ENCODE measurements at places on chromosomes 5 and 9.
A peak's percentile ranks its signal among the peaks of the same experiment; 100 is the strongest.

DNA sequence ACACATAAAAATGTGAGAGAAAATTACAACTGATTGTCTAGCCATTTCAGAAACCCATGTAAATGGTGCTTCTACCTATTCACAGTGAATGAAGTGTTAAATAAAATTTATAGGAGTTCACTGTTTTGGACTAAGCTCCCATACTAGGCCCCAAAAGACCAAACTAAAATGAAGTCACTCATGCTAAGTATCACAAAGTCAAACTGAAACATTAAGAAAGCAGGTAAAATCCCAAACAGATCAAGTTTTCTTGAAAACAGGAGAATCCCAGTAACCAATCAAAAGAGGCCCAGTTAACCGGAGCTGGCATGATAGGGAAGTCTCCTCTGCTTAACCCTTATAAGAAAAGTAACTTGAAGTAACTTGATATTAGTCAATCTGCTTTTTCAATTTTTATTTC, 35.2 kb upstream of the MYOT start:
- no peak for DNase-seq

- DNase-seq: no peak
These were observed 271.4 kb downstream of the ENC1 start for GRCh38 chr5:74369173-74369572.

DNA sequence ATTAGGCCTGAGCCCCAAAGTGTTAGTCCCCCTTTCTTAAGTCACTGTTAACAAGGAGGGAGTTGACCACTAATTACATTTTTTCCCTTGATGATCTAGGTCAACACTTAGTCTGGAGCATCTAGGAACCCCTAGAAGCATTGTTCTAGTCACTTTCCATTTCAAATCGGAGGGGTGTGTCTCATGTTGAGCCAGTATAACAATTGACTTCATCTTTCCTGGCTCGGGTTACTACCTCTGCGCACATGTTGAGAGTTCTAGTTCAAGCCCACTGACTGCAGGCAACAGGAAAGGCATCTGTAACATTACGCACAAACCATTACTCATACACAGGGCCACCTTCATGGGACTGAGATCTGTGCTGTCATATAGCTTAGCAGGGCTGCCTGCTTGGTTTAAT, 164.9 kb downstream of the NTRK2 start:
- peak; percentile 13 for DNase-seq

DNA sequence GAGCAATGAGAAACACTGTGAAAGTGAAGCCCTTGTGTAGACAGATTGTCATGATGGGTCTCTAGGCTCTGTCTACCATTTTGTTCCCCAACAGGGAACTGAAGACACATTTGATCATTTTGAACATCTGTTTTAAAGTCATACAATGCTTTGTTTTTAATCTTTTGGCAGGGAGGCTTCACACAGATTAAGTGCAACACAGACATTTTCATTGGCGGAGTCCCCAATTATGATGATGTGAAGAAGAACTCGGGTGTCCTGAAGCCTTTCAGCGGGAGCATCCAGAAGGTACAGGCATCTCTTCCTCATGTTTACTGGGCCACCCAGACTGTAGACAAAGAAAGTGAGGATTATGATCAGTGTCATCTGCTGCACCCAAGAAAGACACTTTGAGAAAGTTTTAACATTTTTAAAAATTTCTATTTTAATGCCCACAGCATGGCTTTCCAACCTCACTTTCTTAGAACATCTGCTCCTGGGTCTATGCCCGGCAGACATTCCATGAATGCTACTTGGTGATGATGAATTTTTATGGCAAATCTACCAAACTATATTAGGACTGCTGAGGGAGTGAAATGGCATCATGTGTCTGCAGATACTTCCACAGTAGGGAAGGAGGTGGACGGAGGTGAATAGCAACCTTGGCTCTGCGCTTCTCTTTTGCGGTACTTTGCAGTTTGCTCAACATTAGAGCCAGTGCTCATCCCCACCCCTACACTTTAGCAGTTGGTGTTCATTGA, 121.3 kb downstream of the LIFR start:
- no peak for DNase-seq

- DNase-seq: no peak
These were observed 751.7 kb downstream of the TLE1 start for GRCh38 chr9:80937645-80938044.

DNA sequence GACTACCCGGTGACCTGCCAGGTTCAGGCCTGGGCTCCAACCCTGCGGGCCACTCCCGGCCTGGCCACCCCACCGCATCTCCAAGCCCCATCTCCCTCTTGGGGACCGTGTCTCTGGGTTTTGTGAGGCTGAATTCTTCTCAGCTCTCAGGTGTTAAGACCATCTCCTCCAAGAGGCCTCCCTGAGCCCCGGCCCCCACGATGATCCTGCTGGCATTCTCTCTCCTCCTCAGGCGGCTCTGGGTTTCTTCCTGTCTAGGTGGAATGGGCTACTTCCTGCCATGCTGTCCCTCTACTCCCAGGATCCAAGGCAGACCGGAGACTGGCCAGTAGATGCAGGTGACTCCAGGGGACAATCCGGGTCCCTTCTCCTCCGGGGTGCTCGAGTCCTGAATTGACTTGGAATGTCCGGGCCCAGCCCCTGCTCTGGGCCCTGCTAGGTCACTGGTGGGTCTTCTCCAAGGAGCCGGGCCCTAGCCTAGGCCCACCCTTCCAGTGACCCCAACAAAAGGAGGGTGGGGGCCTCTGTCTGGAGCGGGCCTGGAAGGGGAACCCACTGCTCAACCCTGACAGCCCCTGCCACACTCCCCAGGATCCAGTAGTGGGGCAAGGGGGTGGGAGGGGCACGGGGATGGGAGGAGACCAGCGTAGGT, 219.8 kb downstream of the C9orf50 start:
- DNase-seq: no peak

DNA sequence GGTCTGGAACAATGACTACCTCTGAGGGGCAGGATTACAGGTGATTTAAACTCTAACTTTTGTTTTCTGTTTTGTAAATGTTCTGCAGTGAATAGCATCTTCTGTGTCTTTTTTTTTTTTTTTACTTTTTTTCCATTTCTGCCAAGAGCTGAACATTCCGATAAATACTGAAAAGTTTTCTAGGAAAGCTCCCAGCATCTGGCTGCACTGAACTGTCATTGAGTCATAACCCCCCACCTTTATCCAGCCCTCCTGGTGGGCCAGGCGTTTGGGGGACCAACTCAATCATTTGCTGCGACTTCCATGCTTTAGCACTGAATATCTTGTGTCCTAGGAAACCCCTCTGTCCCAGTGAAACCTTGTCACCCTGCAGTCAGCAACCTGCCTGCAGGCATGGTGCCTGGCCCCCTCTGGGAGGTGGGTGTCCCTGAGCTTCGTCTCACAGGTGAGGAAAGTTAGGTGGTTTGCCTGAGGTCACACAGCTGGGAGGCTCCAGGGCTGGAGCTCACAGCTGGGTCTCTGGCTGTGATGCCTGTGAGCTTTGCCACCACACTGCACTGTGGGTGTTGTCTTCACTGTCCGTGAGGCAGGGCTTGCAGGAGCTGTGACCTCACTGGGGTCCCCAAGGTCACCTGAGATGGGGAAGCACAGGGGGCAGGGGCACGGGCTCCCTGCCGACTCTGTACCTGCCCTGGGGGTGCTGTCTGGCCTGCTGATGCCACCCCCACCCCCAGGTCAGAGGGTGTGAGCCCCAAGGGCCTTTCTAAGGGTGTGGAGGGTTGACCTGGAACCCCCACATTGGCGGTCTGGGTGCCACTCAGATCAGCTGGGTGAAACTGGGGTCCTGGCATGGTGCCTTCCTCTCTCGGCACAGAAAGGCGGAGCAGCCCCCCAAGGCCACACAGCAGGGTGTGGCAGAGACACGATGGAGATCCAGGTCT, 14.1 kb downstream of the PLPP7 start:
- no peak for DNase-seq

- DNase-seq: no peak
These were observed 34.1 kb upstream of the ARRDC3 start for GRCh38 chr5:91417219-91417618.

GRCh38 chr9:131433302-131433854, 39.5 kb downstream of the PRRC2B start:
- no peak for DNase-seq

DNA sequence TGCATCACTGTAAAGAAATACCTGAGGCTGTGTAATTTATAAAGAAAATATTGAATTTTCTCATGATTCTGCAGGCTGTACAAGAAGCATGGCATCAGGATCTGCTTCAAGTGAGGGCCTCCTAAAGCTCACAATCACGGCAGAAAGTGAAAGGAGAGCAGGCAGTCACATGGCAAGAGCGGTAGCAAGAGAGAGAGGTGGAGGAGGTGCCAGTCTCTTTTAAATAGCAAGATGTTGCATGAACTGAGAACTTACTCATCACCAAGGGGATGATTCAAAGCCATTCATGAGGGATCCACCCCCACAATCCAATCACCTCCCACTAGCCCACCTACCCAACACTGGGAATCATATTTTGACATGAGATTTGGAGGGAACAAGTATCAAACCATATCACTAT, 184.5 kb upstream of the PAPPA start:
- no peak for DNase-seq

DNA sequence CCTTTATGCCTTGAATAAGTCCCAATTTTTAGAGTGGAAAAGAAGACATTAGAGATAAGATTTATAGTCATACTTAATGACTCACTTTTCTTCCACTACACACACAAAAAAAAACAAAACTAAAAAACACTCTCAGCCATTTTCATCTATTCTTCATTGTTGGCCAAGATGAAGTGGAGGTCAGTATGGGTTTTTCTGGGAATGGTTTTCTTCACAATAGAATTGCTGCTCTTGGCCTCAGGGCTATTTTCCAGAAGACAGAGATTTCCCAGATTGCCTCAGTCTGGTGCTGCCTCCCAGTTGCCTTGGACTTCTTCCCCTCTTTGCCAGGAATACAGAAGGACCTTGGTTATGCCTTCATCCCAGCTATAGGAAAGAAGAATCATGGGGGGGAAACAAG, 463.7 kb downstream of the TMEM232 start:
- no peak for DNase-seq

GRCh38 chr9:36993933-36994764, 39.9 kb downstream of the PAX5 start:
- DNase-seq: no peak

GRCh38 chr9:16281707-16282106, 588.8 kb downstream of the BNC2 start:
- DNase-seq: no peak

DNA sequence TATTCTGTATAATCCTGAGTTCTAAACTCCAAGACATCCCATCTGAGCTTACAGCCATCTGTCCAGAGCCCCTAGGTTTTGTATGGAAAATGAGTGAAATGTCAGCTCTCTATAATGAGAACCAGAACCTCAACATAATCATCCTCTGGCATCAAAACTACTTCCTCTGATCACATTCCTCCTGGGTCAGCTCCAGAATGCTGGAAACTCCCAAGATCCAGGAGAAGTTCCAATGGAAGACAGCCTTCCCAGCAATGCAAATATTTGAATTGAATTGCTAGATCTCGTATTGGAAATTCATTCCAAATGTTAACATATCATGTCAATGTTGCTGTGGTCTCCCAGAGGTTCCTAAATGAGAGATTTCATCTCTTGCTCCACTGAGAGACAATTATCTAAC, 23.8 kb downstream of the C9 start:
- DNase-seq: no peak

- peak; percentile 29 for DNase-seq
These were observed 789 bp downstream of the ACER2 start for GRCh38 chr9:19409401-19410194.

DNA sequence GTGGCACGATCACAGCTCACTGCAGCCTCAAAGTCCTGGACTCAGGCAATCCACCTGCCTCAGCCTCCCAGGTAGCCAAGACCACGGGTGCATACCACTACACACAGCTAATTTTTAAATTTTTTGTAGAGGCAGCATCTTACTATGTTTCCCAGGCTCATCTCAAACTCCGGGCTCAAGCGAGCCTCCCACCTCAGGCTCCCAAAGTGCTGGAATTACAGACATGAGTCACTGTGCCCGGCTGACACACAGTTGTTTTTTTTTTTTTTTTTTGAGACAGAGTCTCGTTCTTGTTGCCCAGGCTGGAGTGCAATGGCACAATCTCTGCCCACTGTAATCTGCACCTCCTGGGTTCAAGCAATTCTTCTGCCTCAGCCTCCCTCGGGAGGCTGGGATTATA, 70.1 kb upstream of the CNOT6 start:
- DNase-seq: no peak

GRCh38 chr5:167653645-167654106, 637.8 kb upstream of the WWC1 start:
- no peak for DNase-seq

GRCh38 chr9:27117489-27118135, 8.6 kb downstream of the TEK start:
- DNase-seq: peak; percentile 57

- DNase-seq: no peak
These were observed 397.5 kb downstream of the MLLT3 start for GRCh38 chr9:20224756-20225155.

- no peak for DNase-seq
These were observed 88.5 kb upstream of the DAB2 start for GRCh38 chr5:39513236-39513635.

DNA sequence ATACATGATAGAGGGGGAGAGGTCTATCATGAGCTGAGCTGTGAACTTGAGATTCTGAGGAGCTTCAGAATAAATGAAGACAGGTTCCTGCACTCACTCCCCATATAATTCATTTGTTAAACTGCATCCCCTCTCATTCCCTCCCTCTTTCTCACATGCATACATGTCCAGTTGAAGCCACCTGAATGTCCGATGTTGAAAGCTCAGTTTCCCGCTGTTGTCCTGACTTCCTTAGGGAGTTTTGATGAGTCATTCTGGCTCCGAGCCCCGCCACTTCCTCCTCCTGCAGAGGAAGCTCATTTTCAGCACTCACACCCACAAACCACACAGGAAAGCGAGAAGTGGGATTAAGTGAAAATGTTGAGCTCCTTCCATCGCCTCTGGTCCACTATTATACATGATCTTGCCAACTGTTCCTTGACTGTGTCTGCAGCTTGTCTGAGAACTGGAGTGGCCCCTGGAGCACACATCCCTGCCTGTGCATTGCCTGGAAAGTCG, 121.2 kb downstream of the CEMIP2 start:
- DNase-seq: no peak

DNA sequence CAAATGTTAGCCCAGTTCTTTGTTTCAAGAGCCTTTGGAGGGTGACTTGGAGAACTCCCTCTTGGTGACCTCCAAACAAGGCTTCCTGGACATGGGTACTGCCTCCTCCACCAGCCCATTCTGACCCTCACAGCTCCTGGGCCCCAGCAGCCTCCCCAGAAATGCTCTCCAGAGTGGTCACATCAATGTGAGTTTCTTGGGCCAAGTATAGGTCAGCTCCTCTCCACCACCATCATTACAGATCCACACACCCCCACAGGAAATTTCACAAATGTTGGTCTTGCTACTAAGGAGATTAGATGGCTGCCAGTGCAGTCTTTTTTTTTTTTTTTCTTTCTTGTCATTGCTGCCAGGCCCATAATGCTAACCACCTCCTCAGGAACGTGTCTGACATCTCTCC, 410.7 kb downstream of the DTWD2 start:
- DNase-seq: no peak

- peak; percentile 94 for DNase-seq
These were observed 2125.4 kb upstream of the WWC1 start for GRCh38 chr5:166166071-166166470.

Data from NCI-H2081 (cell line).